Cardiac muscle cell (in vitro differentiated cells and primary cell): ENCODE measurements at places on chromosomes 4 and X. TPM values are rescaled to one million over a fixed set of nuclear protein-coding genes. Genes with fewer than 3 reads are reported as not detected.
A peak's percentile ranks its signal among the peaks of the same experiment; 100 is the strongest.

The HTN1 gene
- not detected in 2 replicates for total RNA-seq

The THAP9 gene
- 11.9 and 23.8 TPM in 2 replicates for total RNA-seq

DNA sequence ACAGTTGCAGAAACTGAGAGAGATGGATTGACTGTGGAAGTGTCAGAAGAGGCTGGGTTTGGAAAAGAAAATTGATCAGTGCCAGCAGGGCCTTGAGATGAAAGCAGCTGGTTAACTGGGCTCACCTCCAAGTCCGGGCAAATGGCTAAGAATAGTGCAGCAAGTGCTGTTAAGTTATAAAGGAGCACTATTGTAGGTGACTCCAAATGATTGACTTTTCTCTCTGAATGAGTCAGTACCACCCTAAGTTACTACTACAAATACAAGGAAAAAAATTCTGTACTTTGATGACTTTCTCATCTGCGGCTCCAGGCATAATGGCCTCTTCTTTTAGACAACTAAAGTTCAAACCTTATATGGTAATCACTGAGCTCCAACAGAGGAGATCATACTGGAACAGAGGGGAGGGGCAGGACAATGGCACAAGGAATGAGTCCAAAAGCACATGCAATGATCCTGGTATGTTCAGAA, 733.4 kb upstream of the INTU start:
- H3K4me1 ChIP-seq, result no peaks in the 10 kb centered on the region
- peak; percentile 64 for DNase-seq
- H3K4me3 ChIP-seq, result no peak overlapping the region
- no peak overlapping the region for H3K27ac ChIP-seq
- no peaks in the 10 kb centered on the region for H3K36me3 ChIP-seq

GRCh38 chr4:47538111-47538824, 53.2 kb downstream of the ATP10D start:
- no peak for DNase-seq
- H3K36me3 ChIP-seq, result no peaks in the 10 kb centered on the region
- no peak overlapping the region for H3K4me3 ChIP-seq
- H3K27ac ChIP-seq, result no peak overlapping the region
- no peaks in the 10 kb centered on the region for H3K27me3 ChIP-seq
- H3K4me1 ChIP-seq, result no peaks in the 10 kb centered on the region

DNA sequence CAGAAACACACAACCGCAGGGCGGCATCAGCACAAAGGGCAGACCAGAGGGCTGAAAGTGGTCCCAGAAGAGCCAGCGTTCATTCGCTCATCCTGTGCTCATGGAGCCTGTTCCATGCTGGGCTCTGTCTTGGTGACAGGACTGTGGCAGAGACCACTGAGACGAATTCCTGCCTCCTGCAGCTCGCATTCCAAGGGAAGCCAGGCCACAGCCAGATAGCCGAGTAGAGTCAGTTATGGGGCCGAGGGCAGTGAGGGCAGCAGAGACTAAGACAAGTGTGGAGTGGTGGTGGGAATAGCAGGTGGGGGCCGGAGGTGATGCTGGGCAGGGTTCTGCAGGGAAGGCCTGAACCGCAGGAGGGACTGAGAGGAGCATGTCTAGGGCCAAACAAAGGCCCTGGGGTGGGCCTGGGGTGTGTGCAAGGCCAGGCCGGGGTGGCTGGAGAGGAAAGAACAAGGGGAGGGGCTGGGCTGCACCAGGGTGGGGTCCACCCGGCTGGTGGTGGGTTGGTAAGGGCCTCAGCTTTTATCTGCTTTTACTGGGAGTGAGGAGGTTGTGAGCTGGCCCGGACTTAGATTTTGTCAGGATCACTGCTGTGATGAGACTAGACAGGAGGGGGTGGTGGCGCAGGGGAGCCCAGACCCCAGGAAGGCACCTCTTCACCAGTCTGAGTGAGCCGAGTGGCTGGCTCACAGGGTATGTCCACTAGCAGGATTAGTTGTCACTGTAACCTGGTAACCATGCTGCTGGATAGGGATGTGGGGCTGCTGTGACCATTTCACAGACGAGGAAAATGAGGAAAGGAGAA, 6.3 kb downstream of the PSAPL1 start:
- no peaks in the 10 kb centered on the region for H3K36me3 ChIP-seq
- peak overlapping the region; percentile 66 for H3K27ac ChIP-seq
- peaks cover 41% of the 10 kb centered on the region for H3K4me1 ChIP-seq

GRCh38 chr4:68176904-68177303, 47.2 kb upstream of the TMPRSS11F start:
- no peak overlapping the region for H3K27ac ChIP-seq
- no peaks in the 10 kb centered on the region for H3K36me3 ChIP-seq
- DNase-seq, result no peak
- H3K4me1 ChIP-seq, result no peaks in the 10 kb centered on the region
- H3K27me3 ChIP-seq, result no peaks in the 10 kb centered on the region
- no peak overlapping the region for H3K4me3 ChIP-seq

- no peaks in the 10 kb centered on the region for H3K36me3 ChIP-seq
- H3K27ac ChIP-seq, result no peak overlapping the region
- DNase-seq, result no peak
Observed at GRCh38 chrX:27860337-27860736, 52.5 kb downstream of the MAGEB10 start.

- no peaks in the 10 kb centered on the region for H3K36me3 ChIP-seq
- no peaks in the 10 kb centered on the region for H3K4me1 ChIP-seq
- DNase-seq, result no peak
- H3K27me3 ChIP-seq, result no peaks in the 10 kb centered on the region
- H3K27ac ChIP-seq, result no peak overlapping the region
Observed at GRCh38 chr4:7293703-7294102, 101.4 kb downstream of the SORCS2 start.

GRCh38 chr4:68732653-68733466, 62.4 kb upstream of the UGT2B15 start:
- H3K36me3 ChIP-seq, result no peaks in the 10 kb centered on the region
- peak; percentile 12 for DNase-seq
- peaks cover 10% of the 10 kb centered on the region for H3K4me1 ChIP-seq

DNA sequence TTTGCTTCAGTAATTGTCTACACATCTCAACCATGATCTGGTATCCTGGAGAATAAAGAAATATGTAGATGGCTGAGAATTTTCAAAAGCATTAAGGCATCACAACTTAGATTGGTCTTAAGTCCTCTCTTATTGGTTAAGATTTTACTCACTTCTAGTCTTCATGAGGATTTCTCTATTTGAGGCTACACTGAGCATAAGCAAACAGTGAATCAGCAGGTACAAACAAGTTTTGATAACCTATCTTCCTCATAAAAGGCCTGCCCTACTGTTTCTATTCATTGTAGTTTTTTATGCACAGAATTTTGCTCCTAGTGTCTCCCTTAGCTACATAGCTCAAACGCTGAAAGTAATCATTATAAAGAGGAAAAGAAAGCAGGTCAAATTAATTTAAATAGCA, 460.7 kb upstream of the RPS6KA3 start:
- H3K4me1 ChIP-seq, result no peaks in the 10 kb centered on the region
- H3K27ac ChIP-seq, result no peak overlapping the region
- no peaks in the 10 kb centered on the region for H3K27me3 ChIP-seq
- DNase-seq, result no peak
- H3K36me3 ChIP-seq, result no peaks in the 10 kb centered on the region
- no peak overlapping the region for H3K4me3 ChIP-seq

GRCh38 chrX:128975745-128976144, 547.5 kb downstream of the SMARCA1 start:
- peak; percentile 66 for DNase-seq
